Cardiac muscle cell (in vitro differentiated cells and primary cell): ENCODE measurements at places on chromosomes 2 and 18.

- no peak for DNase-seq
Observed at GRCh38 chr18:22585821-22586220, 168.1 kb upstream of the CTAGE1 start.

GRCh38 chr2:83689402-83689801, 769.7 kb downstream of the SUCLG1 start:
- DNase-seq: no peak

DNA sequence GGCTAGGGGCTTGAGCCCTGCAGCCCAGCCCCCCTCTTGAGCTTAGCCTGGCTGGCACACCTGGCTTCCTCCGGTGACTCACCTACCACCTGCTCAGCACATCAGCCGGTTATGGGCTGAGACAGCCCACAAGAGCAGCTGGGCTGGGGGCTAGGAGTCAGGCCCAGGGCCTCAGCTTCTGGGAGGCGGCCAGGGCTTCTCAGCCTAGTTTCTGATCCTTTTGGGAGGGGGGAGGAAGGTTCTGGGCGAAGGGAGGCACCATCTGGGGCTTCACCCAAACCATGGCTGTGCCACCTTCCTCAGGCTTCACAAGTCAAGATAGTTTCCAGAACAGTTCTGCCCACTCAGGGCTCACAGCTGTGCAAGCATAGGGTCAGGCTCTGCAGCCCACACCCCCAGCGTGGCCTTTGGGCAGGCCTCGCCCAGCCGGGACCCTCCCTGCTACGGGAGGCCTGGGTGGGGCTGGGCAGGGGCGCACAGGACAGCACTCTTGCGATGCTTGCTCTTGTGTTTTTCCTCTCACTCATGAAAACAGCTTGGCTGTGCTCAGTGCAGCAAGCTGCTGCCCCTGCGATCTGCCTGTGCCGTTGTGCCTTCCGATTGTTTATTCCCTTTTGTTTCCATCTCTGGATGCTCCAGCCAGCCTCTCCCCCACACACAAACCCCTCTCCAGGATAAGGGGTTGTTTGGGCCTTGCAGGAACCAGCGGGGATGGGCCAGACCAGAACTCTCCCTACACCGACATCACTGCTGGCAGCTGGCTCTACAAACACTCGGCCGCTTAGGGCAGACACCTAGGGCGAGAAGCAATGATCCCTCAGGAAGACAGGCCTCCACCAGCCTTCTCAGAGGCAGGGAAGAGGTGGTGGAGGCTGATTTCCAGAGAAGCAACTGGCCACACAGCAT, 26.1 kb upstream of the SEMA4C start:
- DNase-seq: no peak

- peak; percentile 37 for DNase-seq
Observed at GRCh38 chr18:22172594-22173049, 3.2 kb downstream of the GATA6 start.

DNA sequence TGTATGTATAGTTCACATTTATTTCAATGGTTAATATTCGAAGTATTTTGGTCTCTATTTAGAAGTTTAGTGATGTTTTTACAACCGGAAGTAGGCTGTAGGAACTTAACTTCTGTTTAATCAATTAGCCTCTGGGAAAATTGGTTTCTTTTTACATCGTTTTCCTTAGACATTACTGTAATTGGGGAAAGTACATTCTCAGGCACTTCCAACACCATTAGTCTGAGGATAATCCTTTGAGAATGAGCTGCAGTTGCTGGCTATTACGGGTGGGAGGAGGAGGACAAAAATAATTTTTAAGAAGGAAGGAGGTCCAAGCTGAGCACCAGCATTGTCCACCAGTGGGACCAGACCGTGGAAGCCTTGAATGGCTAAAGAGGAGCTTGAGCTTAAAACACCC, 70.4 kb upstream of the ST3GAL5 start:
- DNase-seq: no peak

GRCh38 chr2:46284260-46284659, 12.9 kb upstream of the EPAS1 start:
- DNase-seq: no peak

DNA sequence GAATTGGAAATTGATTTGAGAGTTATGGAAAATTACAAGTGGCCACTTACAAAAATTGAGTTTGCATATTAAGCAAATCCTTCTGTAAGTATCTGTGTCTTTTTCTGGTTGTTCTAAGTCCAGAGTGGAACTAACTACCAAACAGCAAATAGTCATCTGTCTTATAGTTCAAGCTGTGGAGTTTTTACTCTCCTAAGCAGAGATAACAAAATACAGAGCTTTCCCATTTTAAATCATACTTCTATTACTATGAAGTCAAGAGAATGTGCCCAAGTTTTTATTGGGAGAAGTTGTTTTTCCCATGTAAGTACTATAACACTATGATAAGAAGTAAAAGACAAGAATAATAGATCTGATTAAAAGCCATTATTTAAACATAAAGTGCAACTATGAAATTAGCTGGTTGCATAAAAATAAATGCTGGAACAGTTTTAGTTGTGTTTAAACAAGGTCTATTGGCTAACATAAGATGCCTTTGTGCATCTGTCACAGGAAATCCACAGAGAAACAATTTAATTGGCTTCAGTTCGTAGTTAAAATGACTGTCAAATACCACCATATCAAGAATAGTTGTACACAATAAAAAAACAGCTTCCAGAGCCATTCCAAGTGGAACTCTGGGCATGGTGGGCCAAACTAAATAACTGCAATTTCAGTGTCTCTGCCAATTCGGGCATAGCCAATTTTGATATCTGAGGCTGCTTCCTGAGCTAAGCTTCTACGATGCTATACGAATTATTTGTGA, 1467.4 kb upstream of the NXPH2 start:
- peak; percentile 63 for DNase-seq
